ENCODE measurements at places on chromosomes 7 and 10.

DNA sequence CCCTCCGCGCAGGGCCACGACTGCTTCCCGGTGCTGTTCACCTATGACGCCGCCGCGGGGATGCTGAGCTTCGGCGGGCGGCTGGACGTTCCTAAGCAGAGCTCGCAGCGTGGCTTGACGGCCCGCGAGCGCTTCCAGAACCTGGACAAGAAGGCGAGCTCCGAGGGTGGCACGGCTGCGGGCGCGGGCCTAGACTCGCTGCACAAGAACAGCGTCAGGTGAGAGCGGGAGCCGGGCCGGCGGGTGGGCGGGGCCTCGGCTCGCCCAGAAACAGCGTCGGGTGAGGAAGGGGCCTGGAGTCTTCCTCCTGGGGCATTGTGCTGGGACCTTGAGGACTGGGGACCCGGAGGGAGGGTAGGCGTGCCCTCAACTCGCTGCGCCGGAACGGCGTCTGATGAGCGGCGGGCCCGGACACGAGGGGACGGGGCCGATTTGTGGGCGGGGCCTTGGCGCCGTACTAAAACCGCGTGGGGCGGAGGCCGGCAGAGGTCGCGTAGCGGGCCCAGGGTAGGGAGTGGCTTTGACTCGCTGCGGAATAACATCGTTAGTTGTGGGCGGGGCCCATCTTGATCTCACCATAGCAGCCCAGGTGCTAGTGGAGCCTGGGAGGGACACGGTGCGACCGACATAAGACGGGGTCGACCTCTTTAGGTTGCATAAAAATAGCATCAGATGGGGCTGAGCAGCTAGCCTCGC, 15.6 kb downstream of the PDAP1 start:
- peak; percentile 48 for DNase-seq

GRCh38 chr7:51789489-51789888, 472.9 kb upstream of the COBL start:
- no peak for DNase-seq

- DNase-seq: no peak
These were observed 1.3 kb upstream of the DDX56 start for GRCh38 chr7:44575054-44575453.

- DNase-seq: peak; percentile 49
These were observed 1.4 kb upstream of the ASIC3 start for GRCh38 chr7:151046603-151047573.

- no peak for DNase-seq
These were observed 144.1 kb downstream of the GLCCI1 start for GRCh38 chr7:8112685-8113084.

DNA sequence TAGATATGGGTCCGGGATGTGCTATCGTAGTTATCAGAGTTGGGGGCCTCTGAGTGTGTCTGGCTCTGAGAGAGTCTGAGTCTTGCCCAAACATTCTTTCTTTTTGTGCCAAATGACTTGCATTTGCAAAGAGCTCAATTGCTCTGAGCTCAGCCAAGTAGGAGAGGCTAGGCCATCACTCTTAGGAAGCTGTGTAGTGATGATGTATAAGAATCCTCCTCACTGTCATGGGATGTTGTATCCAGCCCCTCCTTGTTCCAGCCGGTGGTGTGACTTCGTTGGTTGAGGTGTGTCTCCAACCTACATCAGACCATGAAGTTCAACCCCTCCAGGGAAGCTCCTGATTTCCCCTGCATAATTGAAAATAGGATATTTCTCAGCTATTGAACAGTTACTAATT, 97.5 kb upstream of the NPS start:
- no peak for DNase-seq

GRCh38 chr7:18829858-18830285, 287.6 kb downstream of the TWIST1 start:
- DNase-seq: peak; percentile 54

- DNase-seq: no peak
These were observed 5.1 kb downstream of the ZMIZ1 start for GRCh38 chr10:79073784-79074432.

DNA sequence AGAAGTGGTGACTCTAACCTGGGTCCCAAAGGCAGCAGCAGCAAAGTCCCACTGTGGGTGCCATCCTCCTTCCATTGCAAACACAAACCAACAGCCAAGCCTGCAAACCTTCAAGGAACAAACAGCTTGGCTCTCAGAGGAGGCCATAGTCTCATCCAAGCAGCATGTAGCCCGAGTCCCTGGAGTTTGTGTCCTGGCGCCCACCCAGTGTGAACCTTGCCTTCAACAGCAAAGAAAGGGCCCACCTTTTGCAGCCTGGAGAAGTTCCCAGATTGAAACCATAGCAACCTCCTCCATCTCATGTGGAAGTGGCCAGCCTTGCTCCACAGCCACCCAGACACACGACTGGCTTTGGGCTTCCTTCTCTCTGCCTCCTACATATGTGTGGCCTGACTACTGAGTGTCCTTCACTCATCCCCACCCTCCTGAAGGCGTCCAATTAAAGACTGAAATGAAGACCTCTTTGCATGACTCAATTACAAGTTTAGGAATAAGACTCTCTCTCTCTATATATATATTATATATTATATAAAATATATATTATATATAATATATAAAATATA, 106.1 kb downstream of the C10orf90 start:
- DNase-seq: no peak

DNA sequence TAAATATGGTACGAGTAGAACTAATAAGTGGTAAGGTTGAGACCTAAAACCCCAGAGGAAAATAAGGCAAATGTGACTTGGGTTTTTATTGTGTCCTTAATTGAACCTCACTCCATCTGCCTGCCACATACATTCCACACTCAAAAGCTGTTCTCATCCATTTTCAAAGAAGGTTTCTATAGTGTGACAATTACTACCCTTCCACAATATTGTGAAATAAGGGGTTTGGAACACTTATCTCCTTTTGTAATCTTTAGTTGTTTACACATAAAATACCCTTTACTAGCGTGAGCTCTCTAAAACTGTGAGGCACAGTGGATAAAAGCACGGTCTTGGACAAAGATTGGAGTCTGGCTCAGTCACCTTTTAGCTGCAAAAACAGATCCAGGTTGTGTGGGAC, 166.6 kb downstream of the THSD7A start:
- DNase-seq: no peak

- DNase-seq: no peak
These were observed 75.4 kb downstream of the NUDCD3 start for GRCh38 chr7:44415047-44415446.

GRCh38 chr10:5829267-5829666, 16.0 kb upstream of the GDI2 start:
- no peak for DNase-seq

DNA sequence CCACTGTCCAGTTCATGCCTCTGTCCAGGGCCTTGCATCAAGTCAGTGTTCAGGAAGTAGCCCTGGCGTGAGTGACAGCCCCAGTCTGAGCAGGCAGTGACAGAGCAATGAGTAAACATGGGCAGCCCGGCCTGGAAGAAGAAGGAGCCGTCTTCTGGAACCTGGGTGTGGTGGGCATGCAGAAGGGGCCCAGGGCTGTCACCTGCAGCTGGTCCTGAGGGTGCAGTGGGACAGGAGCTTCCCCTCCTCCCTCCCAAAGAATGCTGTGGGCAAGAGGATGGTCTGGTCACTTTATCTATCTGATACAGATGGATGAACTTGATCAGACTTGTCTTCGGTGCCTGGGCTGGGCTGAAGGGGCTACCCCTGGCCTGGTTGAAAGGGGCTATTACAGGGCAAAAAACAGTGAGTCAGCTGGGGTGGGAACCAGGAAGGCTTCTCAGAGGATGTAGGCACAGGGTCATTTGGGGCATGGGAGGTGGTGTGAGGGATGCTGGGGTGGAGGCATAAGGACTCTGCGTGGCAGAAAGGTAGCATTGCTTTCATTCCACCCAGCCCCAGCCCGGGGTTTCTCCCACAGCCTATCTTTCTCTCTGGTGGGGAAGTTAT, 42.7 kb upstream of the PPIF start:
- DNase-seq: no peak

- DNase-seq: no peak
These were observed at the start of gene NEUROG3 for GRCh38 chr10:69573056-69573806. NEUROG3 (minus strand) TSS chr10:69573422; CDS start chr10:69573043, 379 bp downstream.

GRCh38 chr7:94088560-94088959, 84.4 kb upstream of the BET1 start:
- peak; percentile 37 for DNase-seq

DNA sequence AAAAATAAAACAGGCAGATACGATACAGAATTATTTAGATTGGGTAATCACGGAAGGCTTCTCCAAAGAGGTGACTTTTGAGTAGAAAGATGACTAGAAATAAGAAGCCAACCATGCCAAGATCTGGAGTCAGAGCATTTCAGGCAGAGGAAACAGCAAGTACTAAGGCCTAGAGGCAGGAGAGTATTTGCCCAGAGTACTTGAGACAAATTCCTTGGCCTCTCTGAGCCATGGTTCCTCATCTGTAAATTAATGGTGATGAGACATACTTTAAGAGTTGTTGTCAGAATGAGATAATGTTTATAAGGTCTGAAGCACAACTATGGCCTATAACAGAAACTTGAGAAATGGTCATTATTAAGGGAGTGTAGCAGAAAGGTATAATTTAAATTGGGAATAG, 15.8 kb upstream of the GPR37 start:
- DNase-seq: no peak

DNA sequence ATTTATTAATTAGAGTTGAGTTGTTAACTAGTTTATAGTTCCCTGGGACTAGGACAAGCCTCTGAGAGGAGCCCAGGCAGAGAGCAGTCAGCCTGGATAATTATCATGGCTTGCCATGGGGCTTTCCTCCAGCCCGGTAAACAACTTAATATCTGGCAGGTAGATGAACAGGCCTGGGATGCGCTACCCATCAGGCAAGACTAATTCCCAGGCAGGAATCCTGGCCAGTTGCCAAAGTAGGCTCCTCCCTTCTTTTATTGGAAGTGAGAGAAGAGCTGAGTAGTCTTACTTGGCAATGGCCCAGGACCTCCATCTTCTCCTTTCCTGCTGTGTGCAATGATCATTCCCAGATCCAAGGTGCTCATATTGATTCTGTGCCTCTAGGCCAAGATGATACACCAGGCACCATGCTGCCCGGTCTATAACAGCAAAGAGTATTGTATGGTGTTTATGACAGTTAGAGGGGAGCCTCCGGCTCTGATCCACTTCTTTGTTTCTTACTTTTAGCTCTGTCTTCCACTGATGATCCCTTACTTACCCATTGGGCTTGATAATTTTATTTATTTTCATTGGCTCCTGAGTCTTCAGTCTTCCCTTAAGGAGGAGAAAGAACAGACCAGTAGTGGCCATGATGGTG, 408.7 kb downstream of the REEP3 start:
- DNase-seq: no peak

- DNase-seq: peak; percentile 93
These were observed 32.6 kb downstream of the DUSP5 start for GRCh38 chr10:110530131-110530831.

DNA sequence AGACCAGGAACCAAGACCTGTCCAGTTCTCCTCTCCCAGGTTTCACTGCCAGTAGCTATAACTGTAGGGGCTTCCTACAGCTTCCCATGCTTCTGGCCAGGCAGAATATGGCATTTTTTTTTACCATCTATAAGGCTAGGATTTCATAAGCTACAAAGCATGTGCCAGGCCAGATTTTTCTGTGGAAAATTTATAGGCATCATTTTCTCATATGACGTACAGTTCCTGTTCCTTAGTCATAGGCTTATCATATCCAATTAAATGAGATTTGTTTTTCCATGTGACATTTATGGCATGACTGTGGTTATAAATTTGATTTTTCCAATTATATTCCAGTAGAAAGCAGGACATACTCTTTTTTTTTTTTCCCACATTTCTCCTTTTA, 208.6 kb upstream of the NPY start:
- DNase-seq: no peak

- DNase-seq: no peak
These were observed 73.2 kb downstream of the SORBS1 start for GRCh38 chr10:95487994-95488393.

- no peak for DNase-seq
These were observed 2.2 kb upstream of the ABHD11 start for GRCh38 chr7:73740771-73741170.

DNA sequence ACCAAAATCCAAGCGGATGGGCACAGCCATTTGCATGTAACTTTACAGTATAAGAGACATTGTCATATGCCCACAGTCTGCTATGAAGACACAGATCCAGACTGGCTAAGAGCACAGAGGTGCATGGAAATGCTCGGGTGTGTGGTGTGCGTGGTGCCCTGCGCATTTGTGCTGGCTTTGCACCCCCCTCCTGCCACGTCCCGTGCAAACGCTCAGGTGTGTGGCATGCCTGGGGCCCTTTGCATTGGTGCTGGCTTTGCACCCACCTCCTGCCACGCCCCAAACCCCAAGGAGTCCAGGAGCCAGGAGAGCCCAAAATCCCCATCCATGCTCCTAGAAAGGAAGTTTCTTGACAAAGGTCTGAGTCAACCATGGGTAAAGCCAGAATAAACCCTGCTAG, 306.2 kb downstream of the PTPRN2 start:
- DNase-seq: no peak

DNA sequence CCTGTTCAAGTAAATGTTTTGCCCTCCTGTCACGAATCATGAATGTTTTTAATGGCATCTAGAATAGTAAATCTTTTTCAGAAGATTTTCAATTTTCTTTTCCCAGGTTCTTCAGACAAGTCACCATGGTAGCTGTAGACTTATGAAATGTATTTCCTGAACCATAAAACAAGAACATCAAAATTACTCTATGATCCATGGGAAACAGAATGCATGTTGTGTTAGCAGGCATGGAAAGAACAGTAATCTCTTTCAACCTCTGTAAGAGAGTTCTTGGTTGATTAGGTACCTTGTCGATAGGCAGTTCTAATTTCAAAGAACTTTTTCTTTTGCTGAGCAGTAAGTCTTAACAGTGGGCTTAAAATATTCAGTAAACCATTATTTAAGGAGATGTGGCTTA, 17.6 kb downstream of the AKR1C1 start:
- DNase-seq: no peak

- DNase-seq: no peak
These were observed 31.8 kb upstream of the GPAM start for GRCh38 chr10:112215342-112215774.

GRCh38 chr7:151755131-151755801, 121.6 kb downstream of the PRKAG2 start:
- DNase-seq: peak; percentile 36

- no peak for DNase-seq
These were observed 121.3 kb downstream of the RGS10 start for GRCh38 chr10:119420950-119421875.

GRCh38 chr10:99927721-99928280, 81.9 kb downstream of the DNMBP start:
- DNase-seq: no peak

Measured in AG20443 (cell line).